ENCODE measurements at places on chromosomes 2 and 18. TPM values are rescaled to one million over a fixed set of nuclear protein-coding genes. Genes with fewer than 3 reads are reported as not detected.
A peak's percentile ranks its signal among the peaks of the same experiment; 100 is the strongest.

Gene KHK
- 13.4 TPM for total RNA-seq

Gene POTEC
- total RNA-seq: not detected

- DNase-seq: peak; percentile 89
Measured at GRCh38 chr2:27249891-27250651, 12.8 kb downstream of the SLC30A3 start.

Gene GRB14
- total RNA-seq: not detected
